CD4-positive, alpha-beta T cell treated with Interleukin-15 for 4 hours (primary cell): ENCODE measurements at places on chromosomes 3 and 15.

GRCh38 chr3:173135059-173135458, 6.0 kb downstream of the SPATA16 start:
- no peak for DNase-seq

DNA sequence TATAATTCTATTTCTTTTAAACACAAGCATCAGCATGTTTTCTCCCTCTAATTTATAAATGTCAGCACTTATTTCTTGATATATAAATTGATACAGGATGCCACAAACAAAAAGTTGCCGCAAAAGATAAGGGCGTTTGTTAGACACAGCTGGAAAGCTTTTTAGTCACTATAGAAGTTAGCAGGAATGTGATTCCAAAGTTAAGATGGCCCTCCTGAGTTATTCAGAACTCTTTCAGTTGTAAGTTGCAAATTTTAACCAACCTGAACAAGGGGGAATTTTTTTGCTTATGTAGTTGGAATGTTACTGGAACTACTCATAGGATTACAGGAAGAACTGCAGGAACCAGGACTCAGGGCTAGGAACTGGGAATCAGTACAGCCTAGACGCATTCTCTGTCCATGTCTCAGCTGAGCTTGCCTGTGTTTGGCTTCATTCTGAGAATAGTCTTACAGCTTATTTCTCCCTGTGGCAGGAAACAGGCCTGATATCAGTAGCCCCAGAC, 166.3 kb downstream of the VGLL4 start:
- no peak for DNase-seq

- DNase-seq, result no peak
Observed at GRCh38 chr3:33791477-33792166, 6.8 kb upstream of the PDCD6IP start.

GRCh38 chr3:144189044-144189443, 217.4 kb downstream of the DIPK2A start:
- DNase-seq, result no peak

DNA sequence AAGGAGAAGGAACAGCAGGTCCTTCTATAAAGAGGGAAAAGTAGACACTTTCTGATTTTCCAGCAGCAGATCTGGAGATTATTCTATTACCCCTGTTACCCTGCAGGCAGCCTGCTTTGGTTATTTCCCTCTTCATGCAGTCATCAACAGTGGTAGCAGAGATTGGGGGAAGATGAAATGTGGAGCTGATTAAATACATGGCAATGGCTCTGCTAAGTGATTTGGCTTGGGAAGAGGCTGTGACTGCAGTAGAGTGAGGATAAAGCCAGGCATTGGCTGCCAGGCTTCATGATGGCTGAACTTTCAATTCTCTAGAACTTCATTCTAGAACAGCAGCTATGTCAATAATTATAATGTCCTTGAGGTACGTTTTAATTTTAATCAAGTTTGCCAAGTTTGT, 29.1 kb downstream of the PTX3 start:
- no peak for DNase-seq

DNA sequence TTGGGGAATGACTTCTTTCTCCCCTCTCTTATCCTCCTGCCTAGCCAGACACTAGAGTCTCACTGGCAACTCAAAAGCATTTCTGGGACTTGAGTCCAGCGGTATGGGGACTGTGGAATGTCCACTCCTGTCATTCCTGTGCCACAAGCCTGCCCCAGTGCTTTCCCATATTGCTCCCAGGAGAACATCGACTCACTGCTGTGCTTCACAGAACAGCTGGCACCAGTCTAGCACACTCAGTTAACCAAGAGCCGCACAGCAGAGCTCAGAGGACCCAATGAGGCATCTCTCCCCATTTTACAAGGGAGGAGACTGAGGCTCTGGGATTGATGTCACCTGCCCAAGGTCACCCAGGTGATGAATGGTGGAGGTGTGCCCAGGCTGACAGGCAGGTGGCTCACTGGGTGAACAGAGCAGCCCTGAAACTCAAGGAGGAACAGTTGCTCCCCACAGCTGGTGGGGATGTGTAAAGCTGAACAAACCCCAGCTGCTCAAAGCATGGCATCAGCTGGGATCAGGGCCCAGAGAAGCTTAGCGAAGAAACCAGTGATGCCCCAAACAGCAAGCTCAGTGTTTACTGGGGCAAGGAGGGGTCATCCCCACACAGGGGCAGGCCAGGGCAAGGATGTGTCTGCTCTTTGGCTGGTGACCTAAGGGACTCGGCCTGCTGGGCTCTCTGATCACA, 35.4 kb upstream of the DUSP7 start:
- no peak for DNase-seq

DNA sequence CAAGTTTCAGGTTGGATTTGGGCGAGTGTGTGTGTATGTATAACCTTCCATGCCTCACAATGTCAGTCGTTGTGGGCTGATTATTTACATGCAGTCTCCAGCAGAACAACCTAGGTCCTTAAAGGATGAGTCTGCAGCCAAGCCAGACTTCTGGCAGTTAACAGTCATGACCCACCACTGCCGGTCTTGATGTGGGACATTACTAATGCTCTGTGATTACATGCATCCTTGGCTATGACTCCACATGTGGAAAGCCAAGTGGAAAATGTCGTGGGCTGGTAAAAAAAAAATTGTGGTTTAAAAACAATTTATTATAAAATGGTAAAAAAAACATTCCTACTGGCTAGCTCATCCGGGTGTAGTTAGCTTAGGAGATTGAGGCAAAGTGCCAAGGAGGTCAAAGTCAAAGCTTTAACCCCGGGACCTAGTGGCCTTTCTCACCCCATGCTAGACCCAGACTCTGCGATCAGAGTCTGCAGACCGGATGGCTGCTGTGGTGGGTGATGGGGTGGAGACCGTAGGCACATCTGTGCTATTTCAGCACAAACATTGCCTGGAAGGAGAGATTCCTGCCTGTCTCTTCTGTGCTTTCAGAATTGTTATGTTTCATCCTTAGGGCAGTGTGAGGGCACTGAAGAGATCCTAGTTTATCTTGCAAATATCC, 6.8 kb downstream of the RARRES1 start:
- DNase-seq, result no peak

DNA sequence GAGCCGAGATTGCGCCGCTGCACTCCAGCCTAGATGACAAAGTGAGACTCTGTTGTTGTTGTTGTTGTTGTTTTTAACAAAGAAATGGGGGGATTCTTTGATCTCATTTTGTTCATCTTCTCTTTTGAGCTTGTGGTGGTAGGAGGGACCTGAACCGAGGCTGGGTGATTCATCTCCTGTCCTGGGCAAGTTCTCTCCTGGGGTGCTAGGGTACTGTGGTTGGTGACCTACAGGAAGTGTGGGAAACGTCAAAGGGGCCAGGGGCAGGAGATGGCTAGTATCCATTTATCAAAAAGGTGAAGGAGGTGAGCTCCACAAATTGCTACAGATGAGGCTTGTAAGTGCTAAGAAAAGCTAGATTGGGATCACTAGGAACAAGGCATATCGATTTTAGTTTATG, 14.3 kb downstream of the PPCDC start:
- DNase-seq, result no peak

DNA sequence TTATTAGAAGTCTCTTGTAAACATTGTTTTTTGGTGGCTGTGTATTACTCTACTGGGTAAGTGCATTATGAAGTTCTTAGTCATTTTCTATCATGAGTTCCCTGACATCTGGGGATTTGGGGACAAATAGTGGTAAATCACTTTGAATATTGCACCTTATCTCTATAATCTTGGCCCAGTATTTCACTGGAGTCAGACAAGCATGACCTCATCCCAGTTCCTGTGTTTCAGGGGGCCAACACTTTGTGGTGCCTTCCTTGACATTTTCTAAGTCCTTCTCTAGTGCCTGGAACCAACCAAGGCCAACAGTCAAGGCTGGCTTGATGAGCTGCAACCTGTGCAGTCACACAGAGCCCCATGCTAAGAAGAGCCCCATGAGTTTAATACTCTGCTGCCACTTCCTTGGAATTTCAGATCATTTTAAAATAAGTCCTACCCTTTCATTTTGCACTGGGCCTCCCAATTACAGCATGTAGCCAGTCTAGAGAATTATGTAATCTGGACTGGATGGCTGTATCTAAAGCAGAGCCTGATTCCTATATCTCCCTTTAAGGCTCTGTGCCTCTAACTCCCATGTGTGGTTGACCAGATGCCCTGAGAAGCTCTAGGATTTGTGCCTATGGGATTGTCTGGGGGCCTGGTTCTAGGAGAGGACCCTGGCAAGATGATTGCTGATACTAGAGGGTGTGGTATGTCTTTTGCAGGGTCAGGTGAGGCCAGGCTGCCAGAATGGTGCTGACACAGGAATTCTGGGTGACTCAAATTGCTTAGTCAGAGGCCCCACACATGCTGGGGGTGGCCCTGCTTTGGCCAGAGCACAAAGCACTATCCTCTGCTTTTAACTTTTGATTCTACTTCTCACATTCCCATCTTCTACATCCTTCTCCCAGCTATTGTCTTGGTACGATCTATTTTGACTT, 319.6 kb upstream of the TBC1D5 start:
- no peak for DNase-seq

DNA sequence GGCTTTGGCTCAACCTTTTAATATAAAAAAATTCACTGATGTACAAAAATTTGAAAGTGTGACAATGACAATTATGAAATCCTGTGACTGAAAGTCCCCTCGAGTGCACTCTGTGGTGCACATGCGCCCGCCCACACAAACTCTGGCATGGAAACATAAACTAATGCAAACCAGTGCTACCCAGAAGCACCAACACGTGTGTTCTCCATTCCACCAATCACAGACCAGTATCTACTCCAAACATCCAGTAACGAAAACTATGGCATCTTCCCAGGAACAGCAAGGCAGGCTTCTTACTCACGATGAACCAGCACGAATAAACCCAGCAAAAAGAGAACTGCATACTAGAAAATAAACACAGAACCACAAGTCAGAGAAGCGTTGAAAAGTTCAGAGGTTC, 11.7 kb upstream of the NMB start:
- DNase-seq, result no peak

DNA sequence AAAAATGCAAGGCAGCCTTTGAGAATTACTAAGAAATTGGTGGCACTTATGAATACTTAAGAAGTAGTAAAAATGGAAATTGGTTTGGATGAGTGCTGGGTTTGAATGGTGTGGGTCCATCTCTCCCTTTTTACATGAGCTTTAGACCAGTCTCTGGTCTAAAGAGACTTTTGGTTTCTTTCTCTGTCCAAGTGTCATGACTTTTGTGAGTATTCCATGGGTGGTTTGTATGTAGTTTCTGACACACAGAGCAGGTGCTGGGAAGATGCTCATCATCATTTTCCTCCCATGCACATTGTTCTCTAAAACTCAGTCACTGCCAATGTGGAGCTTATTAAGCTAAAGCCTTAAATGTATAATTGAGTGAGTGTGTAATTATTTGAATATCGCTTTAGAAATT, 63.5 kb downstream of the KAT2B start:
- no peak for DNase-seq
